SJCRH30 (cell line): ENCODE measurements at places on chromosomes 3 and 15. TPM values are rescaled to one million over a fixed set of nuclear protein-coding genes. Genes with fewer than 3 reads are reported as not detected.

Gene DUOXA2
- total RNA-seq, result not detected in 2 replicates

DNA sequence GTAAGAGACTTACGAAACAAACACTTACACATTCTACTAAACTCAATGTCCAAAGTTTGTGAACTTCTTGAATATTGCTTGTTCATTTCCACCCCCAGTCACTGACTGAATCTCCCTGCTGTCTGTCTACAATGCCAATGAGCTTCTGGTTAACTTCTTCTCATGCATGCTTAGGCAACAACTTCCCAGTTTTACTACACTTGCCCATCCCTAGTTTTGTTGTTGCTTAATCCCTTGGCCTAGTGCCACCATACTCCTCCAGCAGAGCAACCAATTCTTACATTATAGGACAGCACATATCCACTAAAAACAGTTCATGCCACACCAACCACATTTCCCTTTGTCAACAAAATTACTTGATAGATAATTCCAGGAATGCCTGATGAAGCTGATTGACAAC lies 40.9 kb upstream of the CCR2 start:
- DNase-seq, result no peak

DNA sequence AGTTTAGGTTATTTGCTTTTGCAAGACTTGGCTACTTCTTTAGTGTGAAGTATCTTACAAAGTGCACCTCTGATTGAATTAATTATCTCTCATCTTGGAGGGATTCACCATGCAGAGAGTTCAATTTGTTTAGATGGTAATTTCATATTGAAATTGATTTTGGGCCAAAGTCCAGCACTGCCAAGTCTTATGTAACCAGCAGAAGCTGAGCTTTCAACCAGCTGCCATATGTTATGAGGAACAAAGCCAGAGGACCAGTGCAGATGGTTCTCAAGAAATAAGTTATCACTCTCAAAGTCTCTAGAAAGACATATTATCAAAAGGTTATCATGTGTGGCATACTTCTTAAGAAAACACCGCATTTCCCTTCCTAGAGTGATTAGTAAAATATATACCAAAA lies 29.0 kb downstream of the ABHD6 start:
- no peak for DNase-seq

- DNase-seq, result no peak
Measured at GRCh38 chr3:30753766-30754165, 140.7 kb downstream of the GADL1 start.

GRCh38 chr3:51888463-51889105 lies 13.2 kb upstream of the IQCF5 start:
- DNase-seq, result no peak

GRCh38 chr3:125382298-125382697 lies 7.2 kb upstream of the ZNF148 start:
- no peak for DNase-seq
